ENCODE measurements at places on chromosomes 5 and 9.

DNA sequence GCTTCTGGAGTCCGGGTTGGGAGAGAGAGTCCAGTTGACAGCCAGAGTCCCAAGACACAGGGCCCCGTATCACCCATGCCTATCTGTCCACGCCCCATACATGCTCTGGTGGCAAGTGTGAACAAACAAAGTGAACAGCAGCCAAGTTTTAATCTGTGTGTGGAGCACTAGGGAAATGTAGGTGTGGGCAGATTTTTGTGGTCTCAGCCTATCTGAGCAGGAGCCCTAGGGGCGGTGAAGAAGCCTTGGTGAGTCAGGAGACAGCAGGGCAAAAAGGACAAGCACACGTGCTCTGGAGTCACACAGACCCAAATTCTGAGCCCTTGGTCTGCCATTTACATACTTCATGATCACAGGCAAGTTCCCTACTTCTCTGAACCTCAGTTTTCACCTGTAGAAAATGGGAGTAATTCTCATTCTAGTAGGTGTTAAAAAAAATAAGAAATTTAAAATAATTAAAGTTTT is 23.2 kb downstream of the EGR1 start:
- peak; percentile 41 for DNase-seq

- peak; percentile 95 for DNase-seq
Measured at GRCh38 chr9:91085517-91086291, 276.0 kb downstream of the AUH start.

DNA sequence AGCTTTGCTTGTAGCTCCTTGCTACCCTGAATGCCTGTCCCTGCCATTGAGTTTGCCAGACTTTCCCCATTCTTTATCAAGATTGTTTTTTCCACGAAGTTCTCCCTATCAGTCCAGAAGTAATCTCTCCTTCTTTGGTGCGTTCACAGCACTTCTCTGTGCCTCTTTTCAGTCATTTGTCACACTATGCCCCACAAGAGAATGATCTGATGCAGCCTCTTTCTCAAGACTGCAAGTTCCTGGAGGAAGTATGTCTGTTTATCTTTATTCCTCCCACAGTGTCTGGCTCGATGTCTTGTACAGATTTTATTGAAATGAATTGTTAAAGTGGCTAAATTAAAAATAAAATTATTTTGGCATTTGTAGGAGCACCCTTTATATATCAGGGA is 99.3 kb downstream of the CCDC192 start:
- peak; percentile 59 for DNase-seq

DNA sequence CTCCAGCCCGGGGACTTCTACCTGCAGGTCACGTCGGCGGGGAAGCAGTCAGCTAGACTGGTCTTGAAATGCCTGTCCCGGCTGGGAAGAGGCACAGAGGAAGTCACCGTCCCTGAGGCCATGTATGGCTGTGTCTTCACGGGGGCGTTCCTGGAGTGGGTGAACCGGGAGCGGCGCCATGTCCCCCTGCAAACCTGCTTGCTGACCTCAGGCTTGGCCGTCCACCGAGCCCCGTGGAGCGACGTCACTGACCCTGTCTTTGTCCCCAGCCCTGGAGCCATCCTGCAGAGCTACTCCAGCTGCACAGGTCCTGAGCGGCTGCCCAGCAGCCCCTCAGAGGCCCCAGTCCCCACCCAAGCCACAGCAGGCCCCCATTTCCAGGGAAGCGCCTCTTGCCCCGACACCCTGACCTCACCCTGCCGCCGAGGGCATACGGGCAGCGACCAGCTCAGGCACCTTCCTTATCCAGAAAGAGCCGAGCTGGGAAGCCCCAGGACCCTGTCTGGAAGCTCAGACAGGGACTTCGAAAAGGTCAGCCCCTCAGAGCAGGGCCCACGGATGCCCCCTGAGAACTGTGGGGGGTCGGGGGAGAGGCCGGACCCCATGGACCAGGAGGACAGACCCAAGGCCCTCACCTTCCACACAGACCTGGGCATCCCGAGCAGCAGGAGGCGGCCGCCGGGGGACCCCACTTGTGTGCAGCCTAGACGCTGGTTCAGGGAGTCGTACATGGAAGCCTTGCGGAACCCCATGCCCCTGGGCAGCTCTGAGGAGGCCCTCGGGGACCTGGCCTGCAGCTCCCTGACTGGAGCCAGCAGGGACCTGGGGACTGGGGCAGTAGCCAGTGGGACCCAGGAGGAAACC is 47.8 kb downstream of the PLEKHG4B start:
- DNase-seq: no peak

DNA sequence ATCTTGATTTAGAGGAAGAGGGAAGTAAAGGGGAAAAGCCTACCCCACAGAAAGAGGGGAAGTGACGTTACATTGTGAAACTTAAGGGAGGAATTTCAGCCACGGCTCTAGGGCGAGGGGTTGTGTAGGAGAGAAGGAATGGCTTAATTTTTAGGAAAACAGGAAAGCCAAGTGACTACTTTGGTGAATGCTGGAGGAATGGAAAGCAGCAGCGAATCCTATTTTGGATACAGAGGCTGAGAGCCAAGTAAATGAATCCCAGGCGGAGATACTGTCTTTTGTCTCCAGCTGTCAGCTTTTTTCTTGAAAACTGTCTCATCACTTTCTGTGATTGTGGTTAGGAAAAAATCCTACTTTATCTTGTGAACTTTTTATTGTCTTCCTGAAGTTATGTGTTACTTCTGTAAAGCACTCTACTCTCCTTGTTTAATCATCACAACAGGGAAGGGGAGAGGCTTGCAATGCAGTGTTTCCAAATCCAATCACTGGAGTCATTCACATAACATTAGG is 188.4 kb downstream of the TSSK1B start:
- DNase-seq: peak; percentile 64

DNA sequence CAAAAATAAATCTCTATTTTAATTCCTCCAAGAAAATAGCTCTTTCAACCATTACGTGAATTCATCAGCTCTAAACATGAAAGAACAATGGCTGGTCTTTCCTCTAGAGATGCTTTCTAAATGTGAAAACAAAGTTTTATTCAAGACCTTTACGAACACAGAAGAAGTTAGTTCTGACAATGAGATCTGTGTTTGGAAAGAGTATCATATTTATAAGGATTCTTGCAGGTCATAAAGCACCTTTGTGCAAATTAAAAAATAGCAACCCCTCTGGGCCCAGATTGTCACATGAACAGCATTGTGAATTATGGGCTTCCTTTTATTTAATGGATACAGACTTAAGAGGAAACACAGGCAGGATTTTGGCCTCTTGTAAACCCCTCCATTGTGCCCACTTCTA is 17.7 kb upstream of the FTMT start:
- DNase-seq: no peak

GRCh38 chr9:113635586-113635985 is 172.1 kb downstream of the RGS3 start:
- DNase-seq: no peak

DNA sequence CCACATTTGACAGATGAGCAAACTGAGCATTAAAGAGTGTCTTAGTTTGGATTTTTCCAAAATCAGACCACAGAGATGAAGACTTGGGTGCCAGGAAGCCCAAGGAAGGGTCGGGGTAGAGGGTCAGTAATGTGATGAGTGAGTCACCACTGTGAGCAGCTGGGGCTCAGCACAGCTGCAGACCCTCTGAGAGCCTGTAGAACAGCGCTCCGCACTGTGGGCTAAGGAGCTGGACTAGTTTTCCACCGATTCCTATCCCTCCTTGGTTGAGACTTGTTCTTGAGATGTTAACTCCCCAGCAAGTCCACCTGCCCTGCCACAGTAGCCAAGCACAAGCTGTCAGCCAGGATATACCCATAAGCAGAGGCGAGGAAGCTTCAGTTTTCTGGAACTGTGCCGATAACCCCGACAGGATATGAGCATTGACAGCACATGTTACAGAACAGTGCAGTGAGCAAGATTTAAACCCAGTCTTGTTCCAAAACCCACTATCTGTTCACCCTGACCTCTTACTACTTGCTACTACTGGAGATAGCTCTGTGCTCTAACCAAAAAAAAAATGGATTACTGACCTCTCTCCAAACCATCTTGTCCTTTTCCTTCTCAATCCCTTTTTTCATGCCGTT is 31.8 kb downstream of the EGFLAM start:
- DNase-seq: no peak

DNA sequence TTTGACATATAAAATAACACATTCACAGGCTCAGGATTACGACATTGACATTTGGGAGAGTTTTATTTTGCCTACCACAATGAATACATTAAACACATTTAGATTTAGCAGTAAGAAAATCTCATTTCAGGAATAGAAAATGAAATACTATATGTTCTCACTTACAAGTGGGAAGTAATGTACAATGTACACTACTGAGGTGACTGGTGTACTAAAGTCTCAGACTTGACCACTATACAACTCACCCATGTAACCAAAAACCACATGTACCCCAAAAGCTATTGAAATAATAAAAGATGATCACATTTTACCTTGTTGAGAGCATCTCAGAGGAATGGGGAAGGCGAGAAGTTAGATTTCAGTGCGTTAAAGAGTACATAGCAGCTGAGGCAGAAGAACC is 1202.4 kb upstream of the SEMA6A start:
- DNase-seq: no peak

DNA sequence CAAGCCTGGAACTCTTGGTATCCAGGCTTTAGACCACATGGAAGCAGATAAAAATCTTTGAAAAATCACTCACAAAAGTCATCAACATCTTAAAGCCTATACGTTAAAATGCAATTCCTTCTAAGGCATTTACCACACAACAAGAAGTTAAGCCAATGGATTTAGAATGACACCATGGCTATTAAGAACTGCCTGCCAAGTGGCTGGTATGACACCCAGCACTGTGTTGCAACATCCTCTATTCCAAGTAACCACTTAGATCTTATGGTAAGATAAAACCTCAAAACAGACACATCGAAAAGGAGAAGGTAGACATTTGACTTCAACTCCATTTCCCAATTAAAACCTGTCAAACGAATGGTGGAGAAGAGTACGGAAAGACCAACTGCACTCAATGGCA is 344.2 kb upstream of the SLC30A5 start:
- peak; percentile 2 for DNase-seq

GRCh38 chr5:138755084-138755748 is 2.0 kb downstream of the CTNNA1 start:
- DNase-seq: peak; percentile 7

GRCh38 chr5:118015511-118015910 is 972.8 kb downstream of the DTWD2 start:
- DNase-seq: no peak

- DNase-seq: no peak
Measured at GRCh38 chr5:174191850-174192655, 146.5 kb downstream of the NSG2 start.

DNA sequence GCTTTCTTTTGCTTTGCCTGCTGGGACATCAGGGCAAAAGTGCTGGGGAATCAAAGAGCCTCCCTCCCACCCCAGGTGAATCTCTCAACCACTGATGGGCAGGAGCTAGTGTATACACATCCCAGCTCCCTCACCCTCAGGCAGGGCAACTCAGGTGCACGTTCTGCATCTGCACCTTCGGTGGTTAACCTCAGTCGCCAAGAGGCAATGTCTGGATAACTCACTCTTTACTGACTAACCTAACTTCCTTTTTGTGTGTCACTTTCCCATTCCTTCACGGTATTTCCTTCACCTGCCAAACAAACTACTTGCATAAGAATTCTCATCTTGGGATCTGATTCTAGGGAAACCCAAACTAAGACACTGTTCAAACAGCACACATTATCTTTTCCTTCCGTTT is 26.3 kb downstream of the CNTFR start:
- DNase-seq: no peak

- DNase-seq: no peak
Measured at GRCh38 chr5:6859951-6860638, 146.9 kb downstream of the TENT4A start.

DNA sequence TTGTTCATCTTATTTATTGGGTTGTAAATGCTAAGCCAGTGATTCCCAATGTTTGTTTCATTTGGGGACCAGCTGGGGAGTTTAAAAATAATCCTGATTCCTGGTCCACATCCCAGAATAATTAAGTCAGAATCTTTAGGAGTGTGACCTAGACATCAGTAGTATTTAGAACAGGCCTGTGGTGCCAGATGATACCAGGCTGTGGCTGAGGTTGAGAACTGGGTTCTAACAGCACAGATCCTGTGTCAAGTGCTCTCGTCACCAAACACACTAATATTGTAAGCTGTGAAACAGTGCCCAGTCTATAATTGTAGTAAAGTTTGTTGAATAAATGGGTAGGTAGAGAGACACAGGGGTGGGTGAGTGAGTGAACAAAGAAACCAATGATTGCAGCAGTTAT is 172.1 kb upstream of the PPP1R2B start:
- no peak for DNase-seq

DNA sequence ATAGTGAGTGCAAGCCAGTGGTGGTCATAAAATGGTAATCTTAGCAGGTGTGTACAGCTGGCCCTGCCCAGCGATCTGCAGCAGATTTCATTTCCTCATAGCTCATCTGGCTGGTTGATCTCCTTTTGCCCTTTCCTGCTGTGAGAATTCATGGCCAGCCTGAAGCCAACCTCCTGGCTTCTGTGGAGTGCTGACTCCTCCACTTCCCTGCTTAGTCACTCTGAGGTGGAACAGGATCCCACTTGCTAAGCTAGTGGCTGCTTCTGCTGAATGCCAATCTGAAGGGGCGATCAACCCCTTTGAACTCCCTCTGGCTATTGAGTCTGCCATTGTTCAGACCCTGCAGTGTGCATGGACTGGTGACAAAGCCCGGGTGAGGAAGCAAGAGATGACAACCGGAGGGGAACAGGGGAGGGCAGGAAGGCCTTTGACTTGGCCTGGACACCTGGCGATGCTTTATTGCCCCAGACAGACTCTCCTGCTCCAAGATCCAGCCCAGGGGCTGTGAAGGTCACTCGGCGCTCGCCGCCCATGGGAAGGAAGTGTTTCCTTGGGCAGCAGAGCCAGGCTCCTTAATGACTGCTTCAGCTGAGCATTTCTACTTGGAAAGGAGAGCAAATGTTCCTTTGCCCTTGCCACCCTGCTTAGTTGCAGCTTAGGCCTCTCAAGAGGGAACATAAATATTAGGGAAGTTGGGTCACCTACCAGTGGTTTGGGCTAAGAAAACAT is 341.1 kb downstream of the ZSWIM6 start:
- no peak for DNase-seq

DNA sequence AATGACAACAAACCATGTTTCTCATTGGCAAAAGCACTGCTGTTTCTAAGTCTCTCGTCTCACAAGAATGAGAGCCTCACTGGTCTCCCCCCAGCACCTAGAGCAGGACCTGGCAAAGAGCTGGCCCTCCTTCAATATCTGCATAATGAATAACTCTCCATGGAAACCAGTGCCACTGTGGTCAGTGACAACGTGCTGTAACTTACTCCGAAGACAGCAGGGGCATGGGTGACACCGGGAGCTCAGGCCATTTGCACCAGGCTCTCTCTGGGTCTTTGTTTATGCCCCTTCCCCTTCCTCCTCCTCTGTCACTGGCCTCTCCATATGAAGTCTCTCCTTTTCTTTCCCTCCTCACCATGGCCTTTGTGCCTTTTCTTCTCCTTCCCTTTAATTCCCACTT is 33.3 kb downstream of the TAS2R1 start:
- DNase-seq: no peak

DNA sequence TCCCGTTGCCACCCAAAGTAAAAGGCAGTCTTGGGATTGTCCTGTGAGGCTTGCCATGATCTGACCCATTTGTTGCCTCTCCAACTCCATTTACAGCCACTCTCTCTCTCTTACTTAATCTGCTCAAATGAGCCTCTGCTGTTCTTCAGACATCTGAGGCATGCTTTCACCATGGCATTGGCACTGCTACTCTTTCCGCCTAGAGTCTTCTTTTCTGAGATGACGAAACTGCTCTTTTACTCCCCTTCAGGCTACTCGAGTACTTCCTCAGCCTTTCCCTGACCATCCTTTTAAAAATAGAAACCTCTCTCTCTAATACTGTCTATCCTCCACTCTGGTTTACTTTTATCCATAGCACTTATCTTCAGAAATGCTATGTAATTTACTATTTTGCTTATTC is 9.0 kb downstream of the FOCAD start:
- DNase-seq: peak; percentile 11

GRCh38 chr9:92467511-92467910 is 14.8 kb downstream of the ASPN start:
- DNase-seq: no peak
